Activated naive CD4-positive, alpha-beta T cell treated with anti-CD3 and anti-CD28 coated beads, Interleukin-2, amount 50 U/mL, for 72 hours (primary cell): ENCODE measurements at places on chromosomes 2 and 18. TPM values are rescaled to one million over a fixed set of nuclear protein-coding genes. Genes with fewer than 3 reads are reported as not detected.

Gene CXCR4
- total RNA-seq = 196 TPM

Gene CYP27C1
- total RNA-seq = not detected

Gene IL36A
- total RNA-seq = not detected

Gene RAB27B
- total RNA-seq = 0.21 TPM

Gene PRSS56
- not detected for total RNA-seq

Gene TRABD2A
- 59.9 TPM for total RNA-seq

Gene GPR155
- 8.8 TPM for total RNA-seq

Gene DNAJC5G
- not detected for total RNA-seq

Gene ZEB2
- 4.1 TPM for total RNA-seq

Gene EVX2
- total RNA-seq = not detected

Gene CDH19
- not detected for total RNA-seq

Gene SERPINB10
- total RNA-seq = not detected
